Activated T-cell treated with anti-CD3 and anti-CD28 coated beads, Interleukin-2, amount 50 U/mL, for 24 hours (primary cell): ENCODE measurements at places on chromosomes 2 and 18.

- DNase-seq: no peak
- no peaks in the 10 kb centered on the region for H3K4me1 ChIP-seq
- H3K4me3 ChIP-seq: no peak overlapping the region
- peaks cover 10% of the 10 kb centered on the region for H3K27me3 ChIP-seq
- H3K27ac ChIP-seq: no peak overlapping the region
- H3K36me3 ChIP-seq: no peaks in the 10 kb centered on the region
Observed at GRCh38 chr18:8960740-8961657, 141.5 kb upstream of the NDUFV2 start.

DNA sequence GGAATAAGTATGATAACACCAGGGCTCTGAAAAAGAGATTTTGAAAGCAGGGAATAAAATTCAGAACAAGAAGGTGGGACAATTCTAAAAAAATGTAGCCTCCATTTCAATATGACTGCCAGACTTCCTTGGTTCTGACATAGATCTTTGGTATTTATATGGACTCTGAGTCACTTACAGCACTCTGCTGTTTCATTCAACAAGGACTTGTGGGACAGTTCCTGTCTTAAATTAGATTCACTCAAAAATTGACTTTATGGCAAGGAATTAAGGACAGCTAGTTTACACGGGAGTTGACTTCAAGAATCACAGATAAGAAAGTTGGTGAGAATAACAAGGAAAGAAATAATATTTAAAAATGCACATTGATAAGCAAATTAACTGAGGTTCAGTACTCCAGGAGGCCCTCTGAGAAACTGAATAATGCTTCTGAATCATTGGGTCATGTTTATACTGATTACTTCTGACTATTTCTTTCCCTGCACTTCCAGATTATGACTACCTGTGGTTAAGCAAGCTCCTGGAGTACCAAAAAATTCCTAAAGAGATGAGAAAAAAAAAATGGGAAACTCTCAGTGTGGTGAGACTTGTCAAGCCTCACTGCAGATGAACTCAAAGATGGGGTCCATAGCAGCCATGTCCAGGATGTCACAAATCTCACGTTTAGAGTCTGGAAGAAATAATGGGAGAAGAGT lies 828.3 kb upstream of the PIK3C3 start:
- DNase-seq: no peak
- H3K36me3 ChIP-seq: no peaks in the 10 kb centered on the region
- no peaks in the 10 kb centered on the region for H3K4me1 ChIP-seq
- no peaks in the 10 kb centered on the region for H3K27me3 ChIP-seq
- H3K27ac ChIP-seq: no peak overlapping the region
- no peak overlapping the region for H3K4me3 ChIP-seq

DNA sequence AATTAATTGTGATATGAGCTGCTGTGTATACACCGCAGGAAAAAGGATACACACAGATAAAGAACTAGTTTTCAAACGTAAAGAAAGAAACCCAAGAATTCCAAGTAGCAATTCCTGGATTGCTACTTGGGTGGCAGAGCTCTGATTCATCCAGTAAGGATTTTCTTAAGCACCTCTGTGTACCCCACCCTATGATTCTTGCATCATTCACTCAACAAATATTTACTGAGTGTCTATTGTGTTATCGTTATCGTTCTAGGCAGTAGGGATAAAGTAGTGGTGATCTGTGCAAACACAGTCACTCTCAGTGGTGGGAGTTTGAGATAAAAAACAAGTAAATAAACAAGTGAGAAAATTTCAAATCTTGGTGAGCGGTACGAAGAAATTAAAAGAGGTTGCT lies 4.9 kb upstream of the TMEM200C start:
- no peaks in the 10 kb centered on the region for H3K4me1 ChIP-seq
- H3K4me3 ChIP-seq: no peak overlapping the region
- H3K36me3 ChIP-seq: no peaks in the 10 kb centered on the region
- H3K27me3 ChIP-seq: peaks cover 53% of the 10 kb centered on the region
- DNase-seq: no peak

GRCh38 chr2:11016735-11017388 lies 105.1 kb downstream of the KCNF1 start:
- peaks cover 48% of the 10 kb centered on the region for H3K27me3 ChIP-seq
- DNase-seq: no peak
- H3K4me3 ChIP-seq: no peak overlapping the region

GRCh38 chr18:80154293-80154692 lies 45.2 kb downstream of the ADNP2 start:
- H3K27me3 ChIP-seq: peaks cover 9% of the 10 kb centered on the region
- H3K4me3 ChIP-seq: no peak overlapping the region
- H3K27ac ChIP-seq: peak overlapping the region; percentile 23

DNA sequence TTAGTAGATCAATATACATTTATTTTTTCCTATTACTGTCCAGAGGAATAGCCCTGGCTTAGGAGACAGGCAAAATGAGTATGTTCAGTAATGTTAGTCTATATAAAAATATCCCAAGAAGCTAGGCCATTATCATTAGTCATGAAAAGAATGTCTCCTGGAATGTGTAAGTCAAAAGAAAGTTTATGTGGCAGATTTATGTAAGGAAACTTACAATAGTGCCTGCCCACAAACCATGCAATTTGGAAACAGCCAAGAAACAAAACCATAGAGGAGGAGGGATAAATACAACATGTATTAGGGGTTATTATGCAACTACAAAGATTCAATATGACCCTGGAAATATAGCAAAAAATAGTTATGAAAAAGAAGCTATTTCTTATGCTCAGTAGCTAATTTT lies 96.3 kb downstream of the NOL4 start:
- DNase-seq: no peak
- no peaks in the 10 kb centered on the region for H3K36me3 ChIP-seq
- no peaks in the 10 kb centered on the region for H3K27me3 ChIP-seq
- no peaks in the 10 kb centered on the region for H3K4me1 ChIP-seq

DNA sequence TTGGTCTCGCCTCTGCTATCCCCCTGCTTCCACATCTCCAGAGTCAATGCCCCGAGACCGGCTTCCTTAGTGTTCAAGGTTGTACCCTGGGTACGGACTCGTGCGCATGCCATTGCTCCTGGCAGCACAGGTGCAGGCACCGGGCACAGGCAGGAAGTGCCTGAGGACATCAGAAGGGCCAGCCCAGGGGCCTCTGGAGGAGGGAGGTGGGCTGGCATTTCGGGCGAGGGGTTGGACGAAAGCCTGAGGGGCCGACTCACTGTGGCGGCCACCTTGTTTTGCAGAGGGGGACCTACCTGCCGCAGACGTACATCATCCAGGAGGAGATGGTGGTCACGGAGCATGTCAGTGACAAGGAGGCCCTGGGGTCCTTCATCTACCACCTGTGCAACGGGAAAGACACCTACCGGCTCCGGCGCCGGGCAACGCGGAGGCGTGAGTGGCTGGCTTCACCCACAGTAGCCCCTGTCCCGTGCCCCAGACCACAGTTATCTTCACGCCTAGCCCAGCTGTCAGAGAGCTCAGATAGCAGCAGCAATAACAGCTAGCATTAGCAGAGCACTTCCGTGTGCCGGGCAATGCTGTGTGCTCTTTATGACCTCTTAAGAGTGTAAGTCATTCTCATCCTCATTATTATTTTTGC lies 12.5 kb downstream of the ITM2C start:
- H3K4me3 ChIP-seq: peak overlapping the region; percentile 28
- H3K27me3 ChIP-seq: no peaks in the 10 kb centered on the region
- peaks cover 24% of the 10 kb centered on the region for H3K36me3 ChIP-seq
- H3K27ac ChIP-seq: peak overlapping the region; percentile 71

GRCh38 chr2:59961746-59962145 lies 591.7 kb downstream of the BCL11A start:
- DNase-seq: no peak
- no peak overlapping the region for H3K4me3 ChIP-seq
- H3K27ac ChIP-seq: no peak overlapping the region
- H3K4me1 ChIP-seq: no peaks in the 10 kb centered on the region
- H3K27me3 ChIP-seq: no peaks in the 10 kb centered on the region

- no peak for DNase-seq
- H3K4me3 ChIP-seq: no peak overlapping the region
- H3K4me1 ChIP-seq: no peaks in the 10 kb centered on the region
Observed at GRCh38 chr2:184268900-184269477, 329.3 kb upstream of the ZNF804A start.

GRCh38 chr2:208148803-208149202 lies 2.8 kb upstream of the CRYGB start:
- H3K36me3 ChIP-seq: no peaks in the 10 kb centered on the region
- peaks cover 2% of the 10 kb centered on the region for H3K27me3 ChIP-seq
- DNase-seq: no peak
- no peak overlapping the region for H3K27ac ChIP-seq
- H3K4me3 ChIP-seq: no peak overlapping the region

GRCh38 chr2:65319674-65320041 lies 92.0 kb downstream of the ACTR2 start:
- H3K4me1 ChIP-seq: peaks cover 24% of the 10 kb centered on the region
- no peak for DNase-seq
- no peaks in the 10 kb centered on the region for H3K27me3 ChIP-seq
- H3K27ac ChIP-seq: peak overlapping the region; percentile 90
- peaks cover under 1% of the 10 kb centered on the region for H3K36me3 ChIP-seq
- no peak overlapping the region for H3K4me3 ChIP-seq

DNA sequence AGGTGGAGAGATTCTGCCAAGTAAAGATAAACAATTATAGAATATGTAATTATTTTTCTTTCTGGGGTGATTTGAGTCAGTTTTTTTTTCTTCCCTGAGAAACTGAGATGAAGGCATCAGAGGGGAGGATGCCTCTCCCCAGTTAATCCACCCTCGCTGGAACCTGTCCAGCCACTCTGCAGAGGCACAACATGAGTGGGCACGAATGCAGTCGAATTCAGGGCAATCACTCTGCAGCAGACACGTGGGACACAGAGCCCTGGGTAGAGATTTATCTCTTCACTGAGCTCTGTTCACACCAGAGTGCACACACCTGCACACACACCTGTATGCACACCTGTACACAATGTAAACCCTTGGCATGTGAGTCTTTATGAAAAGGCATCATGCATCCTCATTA lies 154.2 kb downstream of the DCDC2C start:
- no peaks in the 10 kb centered on the region for H3K4me1 ChIP-seq
- H3K27me3 ChIP-seq: peaks cover 3% of the 10 kb centered on the region
- no peak overlapping the region for H3K27ac ChIP-seq
- no peaks in the 10 kb centered on the region for H3K36me3 ChIP-seq
- no peak for DNase-seq
- H3K4me3 ChIP-seq: no peak overlapping the region

DNA sequence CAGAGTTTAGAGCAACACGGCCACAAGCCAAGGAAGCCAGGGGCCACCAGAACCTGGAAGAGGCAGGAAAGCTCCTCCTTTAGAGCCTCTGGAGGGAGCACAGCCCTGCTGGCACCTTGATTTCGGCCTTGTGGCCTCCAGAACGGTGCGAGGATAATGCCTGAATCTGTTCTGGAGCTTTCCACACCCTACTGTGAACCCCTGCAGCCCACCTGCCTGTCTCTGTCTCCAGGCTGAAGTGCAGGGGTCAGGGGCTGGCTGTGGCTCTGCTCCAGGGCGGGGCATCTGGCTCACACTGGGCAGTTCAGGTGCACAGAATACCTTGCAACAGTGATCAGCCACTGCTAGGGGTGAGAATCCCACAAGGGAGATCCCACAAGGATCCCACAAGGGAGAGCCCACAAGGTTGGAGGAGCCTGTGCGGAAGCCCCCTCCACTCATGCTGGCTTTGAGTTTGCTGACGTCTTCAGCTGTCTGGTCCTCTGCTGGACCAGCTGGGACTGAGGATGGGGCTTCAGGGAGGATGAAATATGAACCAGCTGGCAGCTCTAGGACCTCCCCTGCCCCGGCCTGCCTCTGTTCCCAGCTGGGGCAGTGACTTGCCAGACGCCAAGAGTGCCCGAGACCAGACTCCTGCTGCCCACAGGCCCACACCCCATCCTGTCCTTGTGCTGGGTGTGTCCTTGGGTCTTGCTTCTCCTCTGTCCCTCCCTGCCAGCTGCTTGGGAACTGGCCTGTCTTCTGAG lies 56.4 kb upstream of the OTOS start:
- no peaks in the 10 kb centered on the region for H3K4me1 ChIP-seq
- no peak for DNase-seq
- H3K4me3 ChIP-seq: no peak overlapping the region

DNA sequence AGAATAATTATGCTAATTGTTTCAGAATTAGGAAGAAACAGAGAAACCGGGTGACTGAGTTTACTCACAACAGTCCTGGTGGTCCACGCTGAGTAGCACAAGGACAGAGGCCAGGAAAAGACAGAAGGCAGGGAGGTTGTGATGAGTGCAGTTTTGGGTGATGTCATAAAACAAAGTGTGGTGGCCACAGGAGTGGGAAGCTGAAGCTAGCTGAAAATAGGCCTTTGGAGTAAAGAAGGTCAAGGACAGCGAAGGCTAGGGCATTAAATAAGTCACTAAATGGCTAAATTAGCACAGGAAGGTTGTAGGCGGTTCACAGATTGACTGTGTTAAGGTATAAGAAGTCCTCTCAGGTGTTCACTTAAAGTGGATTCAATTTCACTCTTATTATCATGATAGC lies 120.9 kb upstream of the TTN start:
- H3K27me3 ChIP-seq: no peaks in the 10 kb centered on the region
- no peak overlapping the region for H3K4me3 ChIP-seq
- H3K36me3 ChIP-seq: peaks cover 3% of the 10 kb centered on the region
- H3K4me1 ChIP-seq: no peaks in the 10 kb centered on the region
- no peak overlapping the region for H3K27ac ChIP-seq

DNA sequence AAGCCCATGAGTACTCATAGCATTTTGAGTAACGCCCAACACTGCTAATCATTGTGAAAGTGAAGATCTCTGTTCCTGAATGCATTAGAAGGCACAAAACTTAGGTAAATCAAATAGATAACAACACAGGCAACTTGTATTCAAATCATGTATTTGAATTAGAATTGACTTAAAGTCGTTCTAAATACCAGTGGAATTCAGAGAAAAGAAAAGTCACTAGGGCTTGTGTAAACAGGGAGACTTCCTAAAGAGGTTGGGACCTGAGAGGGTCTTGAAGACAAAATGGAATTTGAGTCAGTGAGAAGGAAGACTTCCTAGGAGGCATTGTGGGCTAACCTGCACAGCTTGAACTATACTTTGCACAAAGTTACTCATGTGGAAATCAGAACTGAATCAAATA lies 127.2 kb downstream of the CTNNA2 start:
- no peak overlapping the region for H3K27ac ChIP-seq
- DNase-seq: no peak
- H3K4me3 ChIP-seq: no peak overlapping the region
- H3K36me3 ChIP-seq: no peaks in the 10 kb centered on the region
- H3K4me1 ChIP-seq: no peaks in the 10 kb centered on the region

DNA sequence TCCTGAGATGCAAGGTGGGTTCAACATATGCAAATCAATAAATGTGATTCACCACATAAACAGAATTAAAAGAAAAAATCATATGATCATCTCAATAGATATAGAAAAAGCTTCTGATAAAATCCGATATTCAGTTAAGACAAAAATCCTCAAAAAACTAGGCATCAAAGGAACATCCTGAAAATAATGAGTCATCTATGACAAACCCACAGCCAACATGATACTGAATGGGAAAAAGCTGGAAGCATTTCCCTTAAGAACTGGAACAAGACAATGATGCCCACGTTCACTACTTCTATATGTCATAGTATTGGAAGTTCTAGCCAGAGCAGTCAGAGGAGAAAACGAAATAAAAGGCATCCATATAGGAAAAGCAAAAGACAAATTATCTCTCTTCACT lies 80.4 kb downstream of the MYO3B start:
- H3K4me3 ChIP-seq: no peak overlapping the region
- no peak for DNase-seq
- no peaks in the 10 kb centered on the region for H3K36me3 ChIP-seq
- H3K27me3 ChIP-seq: peaks cover 28% of the 10 kb centered on the region
